ENCODE measurements at places on chromosomes 13 and 19.

- DNase-seq, result no peak
Observed at GRCh38 chr13:49669735-49670309, 21.5 kb downstream of the EBPL start.

- no peak for DNase-seq
Observed at GRCh38 chr13:44432650-44433049, 59.0 kb downstream of the SERP2 start.

GRCh38 chr13:114140131-114140905 is 7.9 kb upstream of the RASA3 start:
- DNase-seq, result no peak

DNA sequence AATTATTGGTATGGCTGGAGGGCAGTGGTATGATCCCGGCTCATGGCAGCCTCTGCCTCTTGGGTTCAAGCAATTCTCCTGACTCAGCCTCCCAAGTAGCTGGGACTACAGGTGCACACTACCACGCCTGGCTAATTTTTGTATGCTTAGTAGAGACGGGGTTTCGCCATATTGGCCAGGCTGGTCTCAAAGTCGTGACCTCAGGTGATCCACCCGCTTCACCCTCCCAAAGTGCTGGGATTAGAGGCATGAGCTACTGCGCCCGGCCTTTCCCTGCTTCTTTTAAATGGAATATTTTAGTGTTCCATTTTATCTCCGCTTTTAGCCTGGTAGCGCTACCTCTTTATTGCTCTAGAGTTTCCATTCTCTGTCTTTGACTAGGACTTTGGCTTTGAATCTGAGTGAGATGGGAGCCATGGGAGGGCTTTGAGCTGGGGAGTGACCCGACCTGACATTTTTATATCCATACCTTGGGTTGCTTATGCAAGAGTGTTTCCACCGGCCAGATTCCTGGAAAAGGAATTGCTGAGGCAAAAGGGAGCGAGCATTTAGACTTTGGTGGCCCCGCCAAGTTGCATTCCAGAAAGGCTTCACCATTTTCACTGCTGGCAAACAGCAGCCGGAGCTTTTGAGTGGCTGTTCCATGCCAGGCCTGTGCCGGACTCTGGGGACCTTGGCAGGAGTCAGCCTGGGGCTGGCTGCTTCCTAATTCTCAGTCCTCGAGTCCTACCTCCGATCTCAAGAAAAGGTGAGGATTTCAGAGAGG is 22.9 kb downstream of the BICRA start:
- no peak for DNase-seq

GRCh38 chr13:44573071-44573470 is 3.1 kb downstream of the TSC22D1 start:
- DNase-seq, result no peak

GRCh38 chr19:35863018-35863417 is 5.4 kb upstream of the APLP1 start:
- no peak for DNase-seq

- no peak for DNase-seq
Observed at GRCh38 chr19:14073925-14074838, 1.6 kb downstream of the MISP3 start.

- DNase-seq, result no peak
Observed at GRCh38 chr13:94495806-94496205, 16.3 kb upstream of the DCT start.

Data from cortex of kidney (tissue), 1 donor.